ENCODE measurements at places on chromosomes 4 and X.
A peak's percentile ranks its signal among the peaks of the same experiment; 100 is the strongest.

DNA sequence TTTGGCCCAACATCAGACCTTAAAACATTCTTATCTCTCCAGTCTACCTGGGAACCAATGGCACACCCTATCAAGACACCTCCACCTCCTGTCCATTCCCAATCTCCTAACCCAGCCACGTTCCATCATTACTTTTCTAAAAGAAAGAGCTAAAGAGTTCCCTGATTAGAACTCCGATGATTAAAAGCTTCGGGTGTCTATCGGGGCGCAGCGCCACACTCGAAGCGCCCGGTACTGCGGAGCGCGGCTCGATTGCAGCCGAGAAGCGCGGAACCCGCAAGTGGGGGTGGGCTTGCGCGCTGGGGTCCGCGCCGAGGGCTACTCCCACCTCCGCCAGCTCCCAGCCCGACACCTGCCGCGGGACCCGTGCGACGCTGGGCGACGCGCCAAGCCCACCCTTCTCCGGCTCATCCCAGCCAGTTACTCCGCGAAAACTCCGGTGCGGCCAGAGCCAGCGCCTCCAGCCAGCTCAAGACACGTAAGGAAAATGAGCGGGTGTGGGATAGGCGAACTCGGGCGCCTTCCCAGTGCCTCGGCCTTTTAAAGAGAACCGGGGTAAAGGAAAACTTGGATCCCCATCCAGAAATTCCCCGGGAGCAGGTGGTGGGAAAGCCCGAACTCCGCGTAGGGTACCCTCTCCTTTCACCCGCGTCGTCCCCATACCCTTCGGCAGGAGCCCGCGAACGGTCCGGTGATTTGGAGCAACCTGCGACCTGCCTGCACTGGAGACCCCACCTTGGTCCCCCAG, 593 bp downstream of the NPY1R start:
- DNase-seq: no peak

- no peak for DNase-seq
Measured at GRCh38 chr4:178311997-178312396, 869.8 kb upstream of the AGA start.

GRCh38 chr4:23631255-23631950, 258.4 kb downstream of the PPARGC1A start:
- no peak for DNase-seq

DNA sequence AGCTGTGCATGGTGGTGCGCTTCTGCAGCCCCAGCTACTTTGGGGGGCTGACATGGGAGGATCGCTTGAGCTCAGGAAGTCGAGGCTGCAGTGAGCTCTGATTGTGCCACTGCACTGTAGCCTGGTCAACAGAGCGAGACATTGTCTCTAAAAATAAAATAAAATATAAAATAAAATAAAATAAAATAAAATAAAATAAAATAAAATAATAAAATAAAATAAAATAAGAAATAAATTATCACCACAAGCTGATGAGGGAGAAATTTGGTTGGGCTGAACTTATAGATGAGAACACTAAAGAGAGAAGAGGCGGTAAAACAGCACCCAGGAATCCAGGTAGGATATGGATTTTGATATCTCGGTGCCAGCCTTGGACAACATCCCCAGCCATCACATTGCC, 933.7 kb downstream of the NLGN4X start:
- DNase-seq: no peak

- DNase-seq: no peak
Measured at GRCh38 chr4:5801696-5802095, 90.7 kb downstream of the EVC start.

DNA sequence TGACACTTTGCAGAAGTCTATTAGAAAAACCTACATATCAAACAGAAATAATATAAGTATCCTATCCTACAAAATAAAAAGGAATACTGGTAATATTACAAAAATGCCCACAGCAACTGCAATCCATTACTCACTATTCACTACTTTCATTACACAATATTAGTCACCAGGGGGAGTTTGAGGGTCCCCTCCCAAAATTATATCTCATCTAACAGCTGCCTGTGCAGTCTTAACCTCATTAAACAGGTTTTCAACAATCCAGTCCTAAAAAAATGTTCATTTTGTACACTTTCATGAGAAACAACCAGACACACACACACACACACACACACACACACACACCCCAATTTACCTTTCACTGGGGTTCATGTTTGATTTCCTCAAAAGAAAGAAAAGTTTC, 2.9 kb downstream of the CLOCK start:
- no peak for DNase-seq

DNA sequence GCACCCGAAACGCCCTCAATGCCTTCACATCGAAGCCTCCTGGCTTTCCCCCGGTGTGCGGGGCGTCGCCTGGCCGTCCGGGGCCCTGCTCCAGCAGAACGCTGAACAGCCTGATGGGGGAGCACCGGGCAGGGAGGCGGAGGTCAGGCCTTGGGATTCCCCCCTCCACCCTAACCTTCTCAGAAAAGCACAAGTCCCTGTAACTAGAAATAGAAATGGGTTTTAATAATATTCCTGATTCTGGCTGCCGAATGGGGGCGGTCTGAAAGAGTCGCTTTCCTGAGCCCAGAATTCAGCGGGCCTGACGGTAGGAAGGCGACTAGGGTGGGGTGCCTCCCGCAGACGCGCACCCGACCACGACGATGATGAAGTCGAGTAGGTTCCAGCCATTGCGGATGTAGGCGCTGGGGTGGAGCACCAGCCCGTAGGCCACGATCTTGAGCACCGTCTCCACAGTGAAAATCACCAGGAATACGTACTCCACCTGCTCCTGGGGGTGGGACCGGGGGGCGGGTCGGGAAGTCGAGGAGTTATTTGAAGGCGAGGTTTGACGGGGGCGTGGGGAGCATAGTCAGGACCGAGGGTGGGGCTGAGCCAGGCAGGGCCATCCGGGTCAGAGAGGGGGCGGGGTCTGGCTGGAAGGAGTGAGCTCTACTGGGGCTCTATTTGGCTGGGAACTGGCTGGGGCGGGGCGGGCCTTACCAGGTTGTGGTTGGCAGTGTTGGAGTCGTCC, 2.5 kb downstream of the CACNA1F start:
- peak; percentile 53 for DNase-seq

DNA sequence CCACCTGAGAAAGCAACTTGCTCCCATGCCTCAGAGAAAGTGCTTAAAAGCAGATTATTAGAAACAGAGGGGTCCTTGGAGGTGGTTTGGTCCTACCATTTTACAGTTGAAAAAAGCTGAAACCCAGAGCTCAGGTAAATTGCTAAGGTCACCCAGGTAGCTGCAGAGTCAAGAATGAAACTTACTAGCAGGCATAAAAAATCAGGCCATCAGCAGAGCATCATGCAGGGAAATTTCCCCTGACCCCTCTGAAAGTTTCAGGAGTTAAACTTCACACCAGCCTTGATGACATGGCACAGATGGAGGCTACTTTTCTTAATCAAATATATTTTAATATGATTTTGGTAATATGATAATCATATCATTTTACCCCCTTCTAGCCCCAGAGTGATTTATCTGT, 70.3 kb downstream of the IRF2 start:
- DNase-seq: no peak

- no peak for DNase-seq
Measured at GRCh38 chrX:111481896-111482295, 29.5 kb upstream of the SERTM2 start.

DNA sequence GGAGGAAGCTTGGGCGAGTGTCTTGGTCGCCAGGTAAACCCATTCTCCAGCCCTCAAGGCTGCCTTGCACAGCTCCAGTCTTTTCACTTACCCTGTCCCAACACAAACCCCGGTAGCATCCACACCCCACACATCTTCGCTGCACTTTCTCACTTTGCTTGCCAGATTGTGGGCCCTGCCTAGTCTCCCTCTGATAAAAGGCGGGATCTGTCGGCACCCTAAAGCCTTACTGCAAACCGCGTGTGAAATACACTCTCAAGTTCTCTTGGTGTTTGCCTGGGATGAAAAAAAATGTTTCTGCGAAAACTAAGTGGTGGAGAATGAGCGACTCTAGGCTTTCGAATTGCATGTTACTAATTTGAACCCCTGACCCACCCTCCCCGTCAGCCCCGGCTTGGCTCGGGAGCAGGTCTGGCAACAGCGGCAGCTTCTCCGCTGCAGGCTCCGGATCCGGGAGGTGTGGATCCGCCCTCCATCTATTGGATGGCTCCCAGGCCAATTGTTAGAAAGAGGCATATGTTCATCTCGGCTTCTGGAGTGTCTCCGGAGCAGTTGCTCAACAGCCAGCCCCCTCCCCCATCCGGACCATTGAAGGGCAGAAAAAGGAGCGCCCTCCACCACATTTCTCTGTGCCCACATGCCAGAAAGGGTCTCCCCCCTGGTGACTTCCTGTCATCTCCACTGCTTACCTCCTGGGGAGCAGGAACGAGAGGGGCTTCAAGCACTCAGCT, 3.0 kb upstream of the CITED1 start:
- peak; percentile 81 for DNase-seq

- no peak for DNase-seq
Measured at GRCh38 chr4:165754664-165755063, 118.4 kb upstream of the TLL1 start.

DNA sequence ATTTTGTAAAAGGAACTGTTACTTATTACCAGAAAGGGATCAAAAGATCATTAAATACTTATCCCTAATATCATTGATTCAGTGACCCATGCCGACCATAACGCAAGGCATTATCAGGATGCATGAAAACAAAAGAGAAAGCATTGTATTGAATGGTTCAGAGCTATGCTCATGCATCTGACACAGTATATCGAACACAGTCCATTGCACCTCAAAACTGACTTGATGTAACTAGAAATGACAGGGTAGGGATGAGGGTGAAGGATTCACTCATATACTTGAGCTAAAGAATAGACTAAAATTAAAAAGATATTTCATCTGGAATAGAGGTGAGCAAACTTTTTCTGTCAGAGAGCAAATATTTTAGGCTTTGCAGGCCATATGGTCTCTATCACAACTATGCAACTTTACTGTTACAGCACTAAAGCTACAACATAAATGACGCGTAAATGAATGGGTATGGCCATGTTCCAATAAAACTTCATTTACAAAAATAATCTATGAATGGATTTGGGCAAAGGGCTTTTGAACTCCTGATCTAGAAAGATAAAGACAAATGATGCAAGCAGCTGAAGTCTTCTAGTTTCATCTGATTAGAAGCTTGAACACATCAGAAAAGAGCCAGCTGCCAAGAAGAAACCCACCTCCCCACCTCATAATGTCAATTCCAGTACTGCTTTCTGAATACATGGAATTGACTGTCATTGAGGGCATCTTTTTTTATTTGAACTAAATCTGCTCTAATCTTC, 12.9 kb upstream of the SPP1 start:
- no peak for DNase-seq

- DNase-seq: no peak
Measured at GRCh38 chr4:45846016-45846415, 277.8 kb downstream of the GABRG1 start.

Measured in NCI-H2171 treated with DMSO at 0.1 percent for 48 hours (cell line).